Activated CD4-positive, alpha-beta T cell treated with anti-CD3 and anti-CD28 coated beads, Interleukin-2, amount 10 ng/mL, durations not matched to agents 7 days and 5 days (primary cell): ENCODE measurements at places on chromosomes 1 and 21.
A peak's percentile ranks its signal among the peaks of the same experiment; 100 is the strongest.

DNA sequence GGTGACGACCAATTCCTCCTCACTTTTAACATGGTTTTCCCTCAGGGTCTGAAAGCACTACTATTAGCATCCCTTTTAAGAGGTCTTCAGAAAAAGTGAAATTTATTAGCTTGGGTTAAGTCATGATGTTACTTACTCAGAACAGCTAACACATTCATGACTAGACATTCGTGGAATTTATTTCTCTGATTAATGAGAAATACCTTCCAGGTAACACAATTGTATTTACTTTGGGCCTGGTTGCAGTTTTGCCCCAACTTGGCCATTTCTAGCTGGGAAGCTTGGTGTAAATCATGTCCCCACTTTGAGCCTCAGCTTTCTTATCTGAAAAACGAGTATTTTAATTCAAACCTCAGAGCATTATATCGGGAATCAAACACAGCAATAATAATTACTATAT, 119.2 kb upstream of the SPATA6 start:
- no peak for DNase-seq

DNA sequence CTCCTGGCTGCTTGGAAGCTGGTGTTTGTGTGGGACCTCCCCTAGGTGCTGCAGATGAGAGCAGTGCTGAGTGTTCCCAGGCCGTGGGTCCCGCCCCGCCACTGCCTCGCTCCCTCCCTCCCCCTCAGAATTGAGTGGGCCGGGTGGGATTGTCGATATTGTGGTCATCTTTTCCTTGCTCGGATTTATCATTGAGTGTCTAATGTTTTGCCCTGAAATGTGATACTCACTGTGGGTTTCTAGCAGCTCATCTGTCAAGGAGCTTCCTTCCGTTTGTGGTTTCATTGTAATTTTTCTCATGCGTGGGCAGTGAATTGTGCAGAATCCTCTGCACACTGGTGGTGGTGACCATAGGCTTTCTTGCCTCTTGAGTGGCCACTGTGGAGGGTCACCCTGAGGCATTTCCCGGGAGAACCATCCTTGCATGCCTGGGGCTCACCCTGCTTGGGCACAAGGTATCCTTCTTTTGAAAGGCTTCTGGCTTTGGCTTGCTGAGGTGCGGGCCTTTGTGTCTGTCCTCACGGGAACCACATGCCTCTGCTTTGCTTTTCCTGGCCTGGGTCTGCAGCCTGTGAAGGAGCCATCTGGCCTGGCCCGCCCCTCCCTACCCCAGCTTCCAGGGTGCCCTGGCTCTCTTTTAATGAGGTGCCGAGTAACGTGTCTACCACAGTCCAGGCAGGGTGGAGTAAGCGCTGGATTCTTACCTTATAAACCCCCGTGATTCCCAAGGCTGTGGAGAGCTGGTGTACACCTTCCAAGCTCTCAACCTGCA, 25.6 kb downstream of the SLX9 start:
- DNase-seq: no peak

- no peak for DNase-seq
Measured at GRCh38 chr1:162982364-162982763, 86.8 kb upstream of the RGS4 start.

- DNase-seq: peak; percentile 34
Measured at GRCh38 chr21:42524341-42525028, 10.8 kb downstream of the SLC37A1 start.

DNA sequence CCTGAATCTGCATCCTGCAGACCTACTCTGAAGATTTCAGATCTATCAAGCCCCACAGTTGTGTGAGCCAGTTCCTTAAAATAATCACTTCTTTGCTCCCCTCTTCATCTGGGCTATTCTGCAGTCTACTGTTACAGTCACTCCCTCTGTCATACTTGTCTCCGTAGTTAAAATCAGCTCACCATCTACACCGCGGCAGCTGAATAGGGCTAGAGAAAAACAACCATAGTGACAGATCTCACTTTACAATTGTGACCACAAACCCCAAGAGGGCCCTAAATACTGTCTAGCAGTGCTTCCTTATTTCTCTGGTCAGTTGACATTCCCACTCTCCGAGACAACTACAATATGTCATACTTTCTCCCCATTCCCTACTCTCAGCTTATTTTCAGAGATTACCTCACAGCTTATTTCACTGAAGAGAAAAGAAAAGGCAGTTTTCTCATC, 12.9 kb downstream of the DESI2 start:
- no peak for DNase-seq
